H1 (cell line): ENCODE measurements at places on chromosomes 13 and 19.
A peak's percentile ranks its signal among the peaks of the same experiment; 100 is the strongest.

DNA sequence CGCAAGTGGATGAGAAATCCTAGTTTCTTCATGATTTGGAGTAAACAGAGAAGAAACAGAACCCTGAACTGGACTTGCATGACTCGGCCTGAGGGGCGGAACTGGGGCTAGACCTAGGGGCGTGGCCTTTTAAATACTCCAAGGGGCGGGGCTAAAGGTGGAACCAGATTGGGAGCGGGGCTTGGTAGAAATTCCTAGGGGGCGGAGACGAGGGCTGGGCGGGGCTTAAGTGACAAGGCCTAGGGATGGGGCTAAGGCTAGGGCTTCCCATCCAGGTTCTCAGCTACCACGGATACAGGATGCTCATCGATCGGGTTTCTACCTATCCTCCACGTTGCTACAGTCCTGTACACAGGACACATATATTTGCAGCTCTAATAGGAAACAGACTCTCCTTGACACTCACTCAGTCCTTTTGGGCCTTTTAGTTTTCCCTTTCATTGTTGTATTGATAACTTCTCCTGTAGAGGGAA lies 372 bp upstream of the ZNF699 start:
- DNase-seq, result peak; percentile 88

DNA sequence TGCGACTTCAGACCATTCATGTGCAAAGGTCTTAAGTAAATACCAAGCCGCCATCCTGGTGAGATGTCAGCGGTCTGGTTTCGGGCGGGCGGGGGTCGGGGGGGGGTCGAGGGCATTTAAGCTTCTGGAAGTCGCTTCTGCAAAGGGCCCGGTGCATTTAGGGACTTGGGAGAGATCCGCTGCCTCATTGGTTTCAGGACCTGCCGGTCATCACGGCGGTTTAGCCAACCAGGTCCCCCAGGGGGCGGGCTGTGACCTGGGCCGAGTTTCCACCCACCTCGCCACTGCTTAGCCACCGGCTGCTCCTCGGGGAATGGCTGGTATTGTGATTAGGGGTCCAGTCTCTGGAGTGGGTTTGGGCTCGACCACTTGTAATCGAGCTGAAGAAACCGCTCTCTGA lies 7.8 kb downstream of the ANKLE1 start:
- no peak for DNase-seq

DNA sequence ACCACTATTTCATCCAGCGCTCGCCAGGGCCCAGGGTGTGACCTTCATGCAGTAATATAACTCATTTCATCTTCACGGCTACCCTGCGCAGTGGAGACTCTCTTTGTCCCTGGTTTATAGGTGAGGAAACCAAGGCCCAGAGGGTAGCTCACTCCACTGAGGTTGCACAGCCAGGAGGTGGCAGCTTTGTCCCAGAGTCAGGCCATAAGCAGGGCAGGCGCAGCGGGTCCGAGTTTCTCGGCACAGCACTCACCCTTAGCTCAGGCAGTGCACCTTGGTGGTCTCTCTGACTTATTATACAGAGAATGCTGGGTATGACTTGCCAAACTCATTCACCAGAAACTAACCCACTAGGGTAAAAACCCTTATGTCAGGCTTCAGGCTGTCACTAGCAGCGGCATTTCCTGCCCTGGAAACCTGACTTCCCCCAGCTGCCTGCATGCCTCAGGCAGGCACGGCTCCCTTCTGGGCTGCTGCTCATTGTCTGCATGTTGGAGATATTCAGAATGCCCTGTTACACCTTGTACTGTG lies 24.5 kb downstream of the PPP5C start:
- DNase-seq, result no peak

DNA sequence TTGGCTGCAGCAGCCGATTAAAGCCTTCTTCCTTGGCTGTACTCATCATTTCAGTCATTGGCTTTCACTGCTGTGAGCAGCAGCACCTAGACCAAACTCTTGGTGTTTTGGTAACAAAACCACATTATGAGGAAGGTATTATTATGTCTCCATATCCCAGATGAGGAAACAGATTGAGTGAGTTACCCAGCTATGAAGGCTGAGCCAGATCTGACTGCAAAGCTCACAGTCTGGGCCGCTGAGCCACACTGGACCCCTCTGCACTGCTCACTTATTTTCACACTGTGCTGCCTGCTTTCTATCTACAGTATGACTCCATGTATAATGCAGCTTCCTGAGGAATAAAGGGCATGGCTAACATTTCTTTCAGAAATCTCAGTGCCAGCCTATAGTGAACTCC lies 24.5 kb downstream of the CRYL1 start:
- DNase-seq, result no peak
